ENCODE measurements at places on chromosomes 12 and 14.
A peak's percentile ranks its signal among the peaks of the same experiment; 100 is the strongest.

GRCh38 chr14:74501135-74501614 lies 7.6 kb downstream of the ISCA2 start:
- DNase-seq: peak; percentile 65

DNA sequence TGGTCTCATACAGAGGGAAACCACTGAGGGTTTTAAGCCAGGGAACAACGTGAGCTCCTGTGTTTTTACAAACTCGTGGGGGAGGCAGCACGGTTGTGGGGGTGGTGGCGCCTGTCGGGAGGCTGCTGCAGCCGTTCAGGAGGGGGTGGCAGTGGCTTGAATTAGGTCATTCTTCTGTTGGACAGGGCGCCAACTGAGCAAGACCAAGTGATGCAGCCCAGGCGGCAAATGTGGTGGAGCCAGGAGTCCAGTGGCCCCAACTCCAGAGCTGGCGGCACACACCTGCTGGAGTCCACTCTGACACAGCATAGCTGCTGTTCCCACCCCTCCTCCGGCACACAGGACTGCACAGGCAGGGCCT lies 27.8 kb downstream of the FBRSL1 start:
- DNase-seq: no peak

DNA sequence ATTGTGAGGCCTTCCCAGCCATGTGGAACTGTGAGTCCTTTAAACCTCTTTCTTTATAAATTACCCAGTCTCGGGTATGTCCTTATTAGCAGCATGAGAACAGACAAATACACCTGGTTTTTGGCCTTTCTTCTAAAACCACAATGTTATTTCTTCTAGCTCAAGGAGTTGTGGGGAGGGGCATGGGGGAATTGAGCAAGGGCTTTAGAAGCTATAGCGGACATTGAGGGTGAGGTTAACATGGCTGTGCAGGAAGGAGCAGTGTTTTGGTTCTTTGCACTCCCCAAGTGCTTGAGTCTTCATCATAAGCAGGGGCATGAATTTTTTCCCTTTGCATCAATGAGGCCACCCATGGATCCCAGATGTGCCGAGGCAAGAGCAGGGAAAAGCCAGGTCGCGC lies 86.8 kb downstream of the SPRING1 start:
- DNase-seq: no peak

DNA sequence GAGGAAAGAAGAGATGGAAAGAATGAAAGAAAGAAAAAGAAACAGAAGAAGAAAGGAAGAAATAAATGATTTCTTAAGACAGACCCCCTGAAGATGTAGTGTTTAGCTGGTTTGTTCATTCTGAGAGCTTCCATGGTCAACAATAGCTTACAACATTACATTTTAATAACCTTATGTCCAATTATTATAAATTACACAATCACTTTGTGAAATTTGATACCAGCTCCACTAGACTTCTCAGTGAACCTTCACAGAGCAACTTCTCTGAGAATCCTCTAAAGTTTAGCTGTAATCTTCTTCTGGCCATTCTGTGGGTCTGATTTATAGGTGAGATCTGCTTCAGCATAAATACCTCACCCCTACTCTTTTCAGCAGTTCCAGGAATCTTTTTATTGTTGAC lies 27.9 kb downstream of the SIX1 start:
- no peak for DNase-seq

- peak; percentile 13 for DNase-seq
Measured at GRCh38 chr12:116969615-116970585, 59.1 kb downstream of the FBXW8 start.

DNA sequence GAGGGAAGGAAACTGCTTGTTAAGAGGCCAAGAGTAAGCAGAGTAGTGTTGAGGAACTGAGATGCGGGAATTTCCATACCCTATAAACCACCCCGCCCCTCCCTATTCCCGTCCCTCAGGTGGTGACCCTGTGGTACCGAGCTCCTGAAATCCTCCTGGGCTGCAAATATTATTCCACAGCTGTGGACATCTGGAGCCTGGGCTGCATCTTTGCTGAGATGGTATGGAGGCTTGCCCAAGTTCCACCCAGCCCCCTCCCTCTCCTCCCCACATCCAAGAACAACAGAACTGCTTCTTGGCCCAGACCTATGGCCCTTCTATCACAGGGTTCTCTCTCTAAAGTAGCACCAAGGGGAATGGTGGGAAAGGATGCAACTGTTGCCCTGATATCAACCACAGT lies 2.7 kb downstream of the CDK2 start:
- no peak for DNase-seq

Measured in forelimb muscle (tissue), 1 donor.